Thymus (tissue), 14 donors: ENCODE measurements at places on chromosomes 12 and 14.
A peak's percentile ranks its signal among the peaks of the same experiment; 100 is the strongest.

DNA sequence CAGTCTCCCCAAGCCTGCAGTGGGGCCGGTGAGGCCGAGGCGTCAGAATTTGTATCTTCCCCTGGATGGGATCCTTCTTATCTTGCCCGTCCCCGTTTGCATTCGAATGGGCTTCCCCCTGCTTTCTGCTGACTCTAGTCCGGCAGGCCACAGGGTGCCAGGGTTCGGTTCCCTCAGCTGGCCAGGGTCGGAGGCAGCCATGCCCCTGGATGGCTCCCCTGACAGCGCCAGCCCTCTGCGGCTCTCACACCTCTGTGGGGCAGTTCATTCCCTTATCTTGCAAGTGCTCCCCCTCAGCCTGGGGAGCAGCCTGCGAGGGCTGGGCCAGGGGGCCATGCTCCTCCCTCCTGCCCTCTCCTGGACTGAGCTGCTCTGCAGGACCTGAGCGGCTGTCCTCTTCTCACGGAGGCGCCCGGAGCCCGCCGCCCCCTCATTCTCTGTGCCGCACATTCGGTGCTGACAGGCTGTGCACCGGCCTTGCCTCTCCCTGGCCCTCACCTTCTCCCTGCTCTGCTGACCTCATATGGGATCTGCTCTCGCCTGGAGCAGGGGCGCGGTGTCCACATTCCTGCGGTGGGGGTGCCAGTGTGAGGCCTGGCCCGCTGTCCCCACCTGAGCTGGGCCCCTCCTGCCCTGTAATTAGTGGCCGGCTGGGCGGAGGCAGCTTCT is 32.8 kb downstream of the KIF26A start:
- no peaks in the 10 kb centered on the region for H3K36me3 ChIP-seq
- H3K4me3 ChIP-seq = no peak overlapping the region
- no peaks in the 10 kb centered on the region for H3K27me3 ChIP-seq
- no peaks in the 10 kb centered on the region for H3K4me1 ChIP-seq
- no peak for DNase-seq

GRCh38 chr12:104656921-104657320 is 200.2 kb downstream of the CHST11 start:
- no peak for DNase-seq
- peaks cover 5% of the 10 kb centered on the region for H3K36me3 ChIP-seq
- H3K4me1 ChIP-seq = no peaks in the 10 kb centered on the region
- H3K27ac ChIP-seq = no peak overlapping the region

- H3K27ac ChIP-seq = no peak overlapping the region
- DNase-seq = no peak
- no peaks in the 10 kb centered on the region for H3K4me1 ChIP-seq
- H3K27me3 ChIP-seq = no peaks in the 10 kb centered on the region
These were observed 425.2 kb downstream of the EGLN3 start for GRCh38 chr14:33525626-33526025.

GRCh38 chr12:77941401-77941800 is 110.7 kb downstream of the NAV3 start:
- no peak for DNase-seq
- no peaks in the 10 kb centered on the region for H3K27me3 ChIP-seq
- no peak overlapping the region for H3K4me3 ChIP-seq
- no peaks in the 10 kb centered on the region for H3K36me3 ChIP-seq
- no peak overlapping the region for H3K27ac ChIP-seq

DNA sequence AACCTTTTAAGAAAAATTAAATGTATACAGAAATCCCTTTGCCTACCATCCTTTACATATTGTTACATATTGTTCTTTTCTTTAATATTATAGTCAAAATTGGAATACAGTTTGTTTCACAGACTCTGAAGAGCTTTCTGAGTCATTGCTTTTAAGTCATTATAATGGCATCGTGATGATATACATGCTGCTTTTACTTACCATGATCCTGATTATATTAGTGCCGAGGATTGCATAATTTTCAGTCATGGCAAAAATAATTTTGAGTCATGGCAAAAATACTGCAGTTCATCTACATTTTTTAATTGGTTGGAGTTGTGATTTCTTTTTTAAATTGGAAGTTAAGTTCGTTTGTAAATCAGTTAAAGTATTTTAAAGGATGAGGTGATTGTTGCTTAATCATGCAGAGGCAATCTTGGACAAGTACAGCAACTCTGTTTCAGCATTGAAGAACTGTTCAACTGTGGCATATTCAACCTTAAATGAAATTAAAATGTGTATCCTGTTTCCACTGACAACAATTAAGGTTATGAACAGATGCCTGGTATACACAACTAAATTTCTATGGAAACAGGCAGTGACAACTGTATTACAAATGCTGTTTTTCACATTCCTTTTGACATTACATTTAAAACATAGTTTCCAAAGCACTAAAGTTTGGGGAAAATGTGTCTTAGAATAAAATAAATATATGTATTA is 142.3 kb downstream of the PCNX1 start:
- DNase-seq = no peak
- H3K36me3 ChIP-seq = peaks cover 11% of the 10 kb centered on the region
- no peaks in the 10 kb centered on the region for H3K27me3 ChIP-seq
- H3K27ac ChIP-seq = no peak overlapping the region

DNA sequence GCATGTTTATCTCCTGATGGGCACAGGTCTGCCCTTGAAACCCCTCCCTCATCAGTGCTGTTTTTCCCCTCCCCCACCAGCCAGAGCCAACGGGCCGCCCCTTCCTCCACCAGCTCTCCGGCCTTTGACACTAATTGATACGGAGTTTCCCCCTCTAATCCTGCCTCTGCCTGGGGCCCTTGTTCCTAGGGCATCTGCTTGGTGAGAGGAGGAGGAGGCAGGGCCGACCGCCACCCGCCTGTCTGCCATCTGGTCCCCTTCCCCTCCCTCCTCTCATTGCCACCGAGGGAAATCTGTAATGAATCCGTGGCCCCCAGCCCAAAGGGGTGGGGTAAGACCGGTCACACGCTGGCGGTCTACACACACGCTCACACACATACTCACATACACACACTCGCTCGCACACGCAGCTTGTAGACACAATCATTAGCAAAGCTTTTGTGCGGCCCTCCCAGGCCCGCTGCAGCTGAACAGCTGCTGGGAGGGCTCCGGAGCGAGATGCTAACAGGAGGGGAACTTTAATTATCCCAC is 27.4 kb downstream of the SRRM4 start:
- no peaks in the 10 kb centered on the region for H3K4me1 ChIP-seq
- no peak overlapping the region for H3K4me3 ChIP-seq
- H3K36me3 ChIP-seq = no peaks in the 10 kb centered on the region
- no peaks in the 10 kb centered on the region for H3K27me3 ChIP-seq
- DNase-seq = no peak
- H3K27ac ChIP-seq = no peak overlapping the region

GRCh38 chr12:109948368-109948767 is 47.8 kb downstream of the GIT2 start:
- DNase-seq = no peak
- no peak overlapping the region for H3K4me3 ChIP-seq
- H3K36me3 ChIP-seq = peaks cover 86% of the 10 kb centered on the region
- no peaks in the 10 kb centered on the region for H3K27me3 ChIP-seq

DNA sequence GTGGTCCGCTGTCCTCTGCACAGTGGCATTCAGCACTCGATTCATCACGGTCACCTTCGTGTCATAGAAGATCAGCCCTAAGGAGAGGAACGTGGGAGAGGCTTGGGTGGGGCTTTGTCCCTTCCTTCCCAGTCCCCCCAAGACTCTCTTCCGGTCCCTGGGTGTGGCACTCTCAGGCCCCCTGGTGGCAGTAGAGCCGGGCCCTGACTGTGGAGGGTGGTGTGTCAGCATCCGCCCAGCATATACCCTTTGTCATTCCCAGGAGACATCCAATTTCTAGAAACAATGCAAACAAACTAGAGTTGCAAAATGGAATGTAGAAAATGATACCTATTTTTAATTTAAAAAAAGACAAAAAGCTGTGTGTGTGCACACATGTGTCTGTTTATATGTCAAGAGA is 45.0 kb downstream of the TRAFD1 start:
- no peak for DNase-seq
- H3K27me3 ChIP-seq = no peaks in the 10 kb centered on the region
- no peak overlapping the region for H3K4me3 ChIP-seq
- peaks cover 13% of the 10 kb centered on the region for H3K36me3 ChIP-seq

- no peaks in the 10 kb centered on the region for H3K36me3 ChIP-seq
- H3K4me3 ChIP-seq = no peak overlapping the region
- no peaks in the 10 kb centered on the region for H3K27me3 ChIP-seq
- no peak for DNase-seq
- H3K27ac ChIP-seq = no peak overlapping the region
These were observed 169.0 kb downstream of the PRIMA1 start for GRCh38 chr14:93619176-93619793.

GRCh38 chr12:6952121-6952862 is 1.1 kb downstream of the PTPN6 start:
- peak overlapping the region; percentile 91 for H3K4me3 ChIP-seq
- peaks cover 75% of the 10 kb centered on the region for H3K4me1 ChIP-seq
- no peaks in the 10 kb centered on the region for H3K27me3 ChIP-seq
- H3K36me3 ChIP-seq = peaks cover 42% of the 10 kb centered on the region
- no peak for DNase-seq
- H3K27ac ChIP-seq = peak overlapping the region; percentile 85

GRCh38 chr14:61296719-61297502 is 15.8 kb upstream of the TMEM30B start:
- no peak overlapping the region for H3K4me3 ChIP-seq
- H3K27ac ChIP-seq = no peak overlapping the region
- H3K27me3 ChIP-seq = no peaks in the 10 kb centered on the region
- peaks cover 25% of the 10 kb centered on the region for H3K4me1 ChIP-seq
- H3K36me3 ChIP-seq = no peaks in the 10 kb centered on the region

DNA sequence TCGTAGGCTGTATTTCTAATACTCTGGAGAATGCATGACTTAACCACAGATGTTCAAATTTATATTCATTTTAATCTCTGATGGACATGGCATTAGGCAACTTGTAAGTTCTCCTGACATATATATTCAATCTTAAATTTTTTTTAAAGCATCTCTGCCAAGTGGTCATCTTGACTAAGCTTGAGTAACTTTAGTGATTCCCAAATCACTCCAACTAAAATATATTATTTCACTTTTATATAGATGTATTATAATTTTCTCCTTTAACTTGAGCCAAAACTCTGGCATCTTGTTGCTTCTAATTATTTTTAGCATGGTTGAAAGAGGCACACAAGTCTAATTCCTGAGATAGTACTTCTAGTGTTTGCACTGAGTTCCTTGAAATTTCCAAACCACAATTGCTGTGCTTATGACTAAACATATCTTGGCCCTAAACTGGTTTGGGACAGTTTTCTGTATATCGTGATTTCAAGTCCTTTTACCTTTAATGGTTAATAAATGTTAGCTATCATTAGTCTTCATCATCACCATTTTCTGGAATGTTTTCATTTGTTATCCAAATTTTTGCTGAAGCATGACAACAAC is 8.4 kb downstream of the LRFN5 start:
- no peak overlapping the region for H3K27ac ChIP-seq
- peaks cover 3% of the 10 kb centered on the region for H3K27me3 ChIP-seq
- H3K4me3 ChIP-seq = no peak overlapping the region
- DNase-seq = no peak
- H3K4me1 ChIP-seq = no peaks in the 10 kb centered on the region

- H3K36me3 ChIP-seq = no peaks in the 10 kb centered on the region
- no peak for DNase-seq
- H3K27ac ChIP-seq = no peak overlapping the region
- no peaks in the 10 kb centered on the region for H3K27me3 ChIP-seq
- H3K4me3 ChIP-seq = no peak overlapping the region
- peaks cover 23% of the 10 kb centered on the region for H3K4me1 ChIP-seq
These were observed 69.1 kb downstream of the PPP2R5E start for GRCh38 chr14:63474111-63474510.

DNA sequence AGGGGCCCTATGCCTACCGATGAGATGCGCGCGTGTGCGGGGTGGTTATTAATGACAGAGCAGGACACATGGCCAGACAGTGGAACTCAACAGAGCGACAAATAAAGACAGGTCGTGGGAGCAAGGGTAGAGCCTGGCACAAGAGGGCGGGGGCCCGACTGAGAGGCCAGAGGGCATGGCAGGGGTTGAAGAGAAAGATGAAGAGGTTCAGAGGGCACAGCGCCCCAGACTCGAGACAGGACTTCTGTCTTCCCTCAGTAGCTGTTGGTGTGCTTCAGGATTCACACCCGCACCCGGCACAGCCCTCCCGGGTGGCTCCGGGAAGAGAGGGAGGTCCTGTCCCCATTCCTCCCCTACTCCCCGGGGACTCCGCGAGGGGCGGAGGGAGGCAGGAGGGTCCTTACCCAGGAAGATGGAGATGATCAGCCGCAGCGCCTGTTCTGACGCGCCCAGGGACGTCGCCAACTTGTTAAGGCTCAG is 366 bp downstream of the LPCAT3 start:
- H3K4me1 ChIP-seq = peaks cover 11% of the 10 kb centered on the region
- H3K36me3 ChIP-seq = no peaks in the 10 kb centered on the region
- no peak for DNase-seq

GRCh38 chr12:50536831-50537537 is 32.2 kb downstream of the DIP2B start:
- no peak for DNase-seq
- no peaks in the 10 kb centered on the region for H3K36me3 ChIP-seq
- H3K4me1 ChIP-seq = peaks cover 9% of the 10 kb centered on the region
- H3K4me3 ChIP-seq = no peak overlapping the region

DNA sequence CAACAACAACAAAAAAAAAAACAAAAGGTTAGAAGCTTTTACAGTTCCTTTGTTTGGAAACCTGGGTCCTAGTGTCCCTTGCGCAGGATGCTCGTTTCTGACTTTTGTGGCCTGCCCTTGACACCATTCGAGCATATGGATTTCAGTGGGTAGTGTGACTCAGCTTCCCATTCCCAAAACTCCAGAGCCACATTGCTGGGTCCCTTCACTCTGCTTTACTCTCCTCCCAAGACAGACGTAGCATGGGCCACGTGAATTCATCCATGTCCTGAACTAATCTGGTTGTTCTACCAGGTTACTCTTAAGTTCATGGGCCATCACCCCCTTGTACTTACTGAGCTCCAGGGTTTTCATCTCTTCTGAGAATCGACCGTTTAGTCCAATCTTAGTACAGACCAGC is 68.0 kb upstream of the MAX start:
- no peak overlapping the region for H3K4me3 ChIP-seq
- H3K36me3 ChIP-seq = no peaks in the 10 kb centered on the region
- DNase-seq = no peak
- H3K27ac ChIP-seq = no peak overlapping the region
- peaks cover 4% of the 10 kb centered on the region for H3K4me1 ChIP-seq
- H3K27me3 ChIP-seq = no peaks in the 10 kb centered on the region

GRCh38 chr12:13749389-13749788 is 232.0 kb downstream of the GRIN2B start:
- DNase-seq = no peak
- H3K4me3 ChIP-seq = no peak overlapping the region
- no peak overlapping the region for H3K27ac ChIP-seq
- H3K36me3 ChIP-seq = no peaks in the 10 kb centered on the region
- no peaks in the 10 kb centered on the region for H3K27me3 ChIP-seq
- no peaks in the 10 kb centered on the region for H3K4me1 ChIP-seq

DNA sequence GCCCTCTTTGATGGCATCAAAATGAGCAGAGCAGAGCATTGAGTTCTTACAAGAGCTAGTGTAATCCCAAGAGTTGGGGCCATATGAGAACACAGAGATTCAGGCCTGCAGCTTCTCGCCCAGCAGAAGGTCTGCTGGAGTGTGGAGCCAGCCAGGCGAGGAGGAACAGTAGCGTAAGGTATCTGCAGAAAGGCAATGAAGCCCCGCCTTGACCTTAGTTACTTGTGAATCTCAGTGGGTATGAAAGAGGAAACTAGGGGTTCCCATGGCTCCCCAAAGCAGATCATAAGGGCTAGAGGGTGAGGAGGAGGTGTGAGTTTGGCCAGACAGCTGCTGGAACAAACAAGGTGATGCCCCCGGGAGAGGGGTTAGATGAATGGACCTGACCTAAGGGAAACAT is 49.4 kb downstream of the SLC8A3 start:
- no peaks in the 10 kb centered on the region for H3K4me1 ChIP-seq
- no peak overlapping the region for H3K27ac ChIP-seq
- no peak for DNase-seq
- H3K27me3 ChIP-seq = no peaks in the 10 kb centered on the region
